ENCODE measurements at places on chromosomes 1 and 21.

DNA sequence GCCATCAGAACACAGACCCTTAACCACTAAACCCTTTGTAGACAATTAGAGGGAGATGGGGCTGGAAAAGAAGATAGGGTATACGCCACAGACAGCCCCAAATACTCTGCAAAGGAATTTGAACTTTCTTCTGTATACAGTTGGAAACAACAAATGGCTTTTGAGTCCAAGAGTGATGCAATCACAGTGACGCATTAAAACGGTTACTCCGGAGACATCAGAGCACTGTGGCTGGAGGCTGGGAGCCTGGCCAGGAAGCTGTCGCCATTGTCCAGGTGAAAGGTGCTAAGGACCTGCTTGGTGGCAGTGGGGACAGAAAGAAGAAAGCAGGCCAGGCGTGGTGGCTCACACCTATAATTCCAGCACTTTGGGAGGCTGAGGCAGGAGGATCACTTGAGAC, 4.2 kb downstream of the FLAD1 start:
- DNase-seq: no peak

DNA sequence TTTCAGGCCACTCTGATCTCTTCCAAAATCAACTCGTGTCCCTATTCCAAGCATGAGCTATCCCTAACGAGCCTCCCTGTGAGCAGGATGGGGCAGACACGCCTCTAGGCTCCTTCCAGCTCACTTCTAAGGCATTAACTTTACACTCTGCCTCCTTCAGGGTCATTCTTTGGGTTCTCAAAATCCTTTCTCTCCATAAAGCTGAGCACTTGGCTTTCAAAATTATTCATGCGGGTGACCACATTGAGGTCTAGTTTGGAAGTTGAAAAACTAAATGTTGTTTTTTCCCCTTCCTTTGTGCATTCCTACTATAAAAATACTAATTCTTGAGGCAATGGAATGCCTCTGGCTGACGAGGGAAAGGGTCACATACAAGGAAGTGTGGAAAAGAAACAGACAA, 33.5 kb upstream of the BMP8B start:
- no peak for DNase-seq

DNA sequence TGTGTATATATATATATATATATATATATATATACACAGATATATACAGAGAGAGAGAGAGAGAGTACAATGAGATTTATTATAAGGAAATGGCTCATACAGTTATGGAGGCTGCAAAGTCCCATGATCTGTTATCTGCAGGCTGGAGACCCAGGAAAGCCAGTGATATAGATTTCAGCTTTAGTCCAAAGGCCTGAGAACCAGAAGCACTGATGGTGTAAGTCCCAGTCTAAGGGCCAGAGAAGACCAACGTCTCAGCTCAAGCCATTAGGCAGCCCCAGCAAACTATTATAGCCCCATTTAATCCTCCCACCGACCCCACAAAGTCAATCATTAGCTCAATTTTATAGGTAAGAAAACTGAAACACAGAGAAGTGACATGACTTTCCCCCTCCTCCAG, 35.0 kb upstream of the HPDL start:
- DNase-seq: no peak

DNA sequence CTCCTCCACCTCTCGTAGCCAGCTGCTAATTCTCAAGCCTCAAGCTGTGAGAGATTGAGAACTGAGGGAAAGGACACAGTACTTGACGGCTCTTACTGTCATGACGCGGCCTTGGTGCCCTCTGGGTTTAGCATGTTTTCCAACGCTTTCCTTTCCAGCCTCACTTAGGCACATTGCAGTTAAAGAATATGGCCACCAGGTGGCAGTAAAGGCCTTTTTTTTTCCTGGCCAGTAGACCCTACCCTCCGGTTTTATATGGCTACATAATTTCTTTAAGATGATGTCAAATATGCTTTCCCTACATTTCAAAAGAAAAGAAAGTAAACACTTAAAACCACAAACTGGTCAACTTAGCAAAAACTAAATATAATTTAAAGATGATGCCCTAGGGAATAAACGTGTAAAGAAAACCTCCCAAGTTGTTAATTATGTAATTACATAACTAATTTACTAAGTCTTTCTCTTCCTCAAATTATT, 56.8 kb upstream of the PRDX6 start:
- peak; percentile 43 for DNase-seq

GRCh38 chr1:87790756-87791155, 462.1 kb downstream of the LMO4 start:
- no peak for DNase-seq

GRCh38 chr21:21898801-21899200, 900.6 kb downstream of the NCAM2 start:
- DNase-seq: no peak

DNA sequence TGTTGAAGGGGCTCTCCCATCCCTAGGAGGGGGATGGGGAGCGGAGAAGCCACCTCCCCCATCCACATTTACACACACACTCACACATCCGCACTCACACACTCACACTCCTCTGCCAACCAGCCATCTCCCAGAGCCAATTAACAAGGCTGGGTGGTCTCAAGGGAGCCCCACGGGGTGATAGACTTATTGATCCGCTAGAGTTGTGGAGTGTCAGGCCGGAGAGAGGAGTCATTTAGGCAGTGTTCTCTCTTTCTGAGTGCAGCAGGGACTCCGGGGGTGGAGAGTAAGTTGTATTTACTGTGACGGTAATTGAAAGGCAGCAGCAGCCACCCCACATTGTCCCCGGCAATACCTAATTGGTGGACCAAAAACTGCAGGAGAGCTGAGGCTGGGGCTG, 61.6 kb downstream of the KLHDC7A start:
- DNase-seq: no peak

DNA sequence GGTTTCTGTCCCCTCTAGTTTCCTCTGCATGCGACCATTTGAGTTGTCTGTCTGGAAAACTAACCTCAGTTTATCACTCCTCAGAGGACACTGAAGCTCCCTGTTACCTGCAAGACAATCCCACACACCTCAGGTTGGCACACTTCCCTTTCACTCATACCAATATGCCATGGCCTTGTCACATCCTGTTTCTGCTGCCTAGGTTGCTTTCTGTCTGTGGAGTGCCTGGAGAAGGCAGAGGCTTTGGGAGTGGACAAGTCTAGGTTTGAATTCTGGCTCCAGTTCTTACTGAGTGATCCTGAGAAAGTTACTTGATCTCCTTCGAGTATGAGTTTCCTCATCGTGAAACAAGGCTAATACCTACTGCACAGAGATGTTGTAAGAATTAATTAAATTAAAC, 171.5 kb upstream of the CACYBP start:
- DNase-seq: no peak

DNA sequence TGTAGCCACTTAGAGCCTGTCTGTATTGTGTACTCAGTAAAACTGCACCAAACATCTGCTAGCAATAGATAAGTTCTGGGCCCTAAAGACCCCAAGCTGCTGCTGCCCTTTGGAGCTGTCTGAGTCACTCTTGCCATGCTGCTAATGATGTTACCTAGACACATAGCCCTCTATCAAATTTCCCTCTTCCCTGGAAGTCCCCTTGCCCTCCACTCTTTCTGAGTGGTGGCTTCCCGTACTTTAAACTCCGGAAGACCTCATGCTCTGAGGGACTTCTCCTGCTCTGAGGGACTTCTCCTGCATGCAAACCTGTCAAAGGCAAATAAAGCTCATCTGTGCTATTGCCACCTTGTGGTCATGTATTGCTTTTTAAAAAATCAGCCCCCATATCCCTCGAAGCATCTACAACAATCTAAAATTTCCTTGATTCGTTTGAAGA, 34.0 kb downstream of the FH start:
- DNase-seq: no peak

DNA sequence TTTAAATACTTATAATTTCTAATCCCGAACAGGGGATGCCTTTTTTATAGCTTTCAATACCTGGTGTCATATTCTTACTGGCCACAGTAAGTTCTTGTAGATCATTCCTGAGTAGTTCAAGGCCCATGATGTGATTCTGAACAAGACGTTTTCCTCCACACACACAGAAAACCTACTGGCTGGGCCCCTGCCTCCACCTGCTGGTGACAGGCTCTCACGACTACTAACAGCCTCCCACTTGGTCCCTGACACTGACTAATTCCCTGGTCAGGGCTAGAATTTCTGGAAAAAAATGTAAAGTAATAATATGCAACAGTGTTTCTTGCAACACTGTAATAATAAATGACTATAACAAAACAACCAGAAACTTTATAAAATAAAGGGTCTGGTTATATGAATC, 50.4 kb upstream of the RIPK4 start:
- DNase-seq: peak; percentile 17

DNA sequence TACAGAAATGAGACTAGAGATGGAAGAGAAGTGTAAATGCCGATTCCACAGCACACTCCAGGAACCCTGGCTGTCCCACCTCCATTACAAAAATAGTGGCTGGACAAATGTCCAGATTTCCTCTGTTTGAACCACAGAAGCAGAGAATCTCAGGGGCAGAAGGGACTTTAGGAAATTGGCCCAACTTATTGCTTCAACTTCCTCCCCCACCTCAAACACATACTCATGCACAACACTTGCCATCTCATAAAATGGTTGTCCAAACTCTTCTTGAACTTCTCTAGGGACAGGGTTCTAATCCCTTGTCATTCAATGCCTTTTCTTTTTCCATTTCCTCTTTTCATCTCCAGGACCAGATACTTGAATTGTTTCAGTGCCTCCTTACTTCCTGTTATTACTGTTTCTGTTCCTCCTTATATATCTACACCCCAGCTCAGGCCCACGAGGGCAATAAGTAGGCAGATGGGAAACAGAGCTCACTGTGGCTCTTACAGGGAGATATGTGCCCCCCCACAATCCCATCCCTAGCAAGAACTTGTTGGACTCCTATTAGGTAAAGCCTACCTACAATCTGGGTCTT, 8.5 kb upstream of the B4GALT3 start:
- no peak for DNase-seq

- no peak for DNase-seq
Observed at GRCh38 chr1:203215573-203215972, 13.9 kb downstream of the CHIT1 start.

DNA sequence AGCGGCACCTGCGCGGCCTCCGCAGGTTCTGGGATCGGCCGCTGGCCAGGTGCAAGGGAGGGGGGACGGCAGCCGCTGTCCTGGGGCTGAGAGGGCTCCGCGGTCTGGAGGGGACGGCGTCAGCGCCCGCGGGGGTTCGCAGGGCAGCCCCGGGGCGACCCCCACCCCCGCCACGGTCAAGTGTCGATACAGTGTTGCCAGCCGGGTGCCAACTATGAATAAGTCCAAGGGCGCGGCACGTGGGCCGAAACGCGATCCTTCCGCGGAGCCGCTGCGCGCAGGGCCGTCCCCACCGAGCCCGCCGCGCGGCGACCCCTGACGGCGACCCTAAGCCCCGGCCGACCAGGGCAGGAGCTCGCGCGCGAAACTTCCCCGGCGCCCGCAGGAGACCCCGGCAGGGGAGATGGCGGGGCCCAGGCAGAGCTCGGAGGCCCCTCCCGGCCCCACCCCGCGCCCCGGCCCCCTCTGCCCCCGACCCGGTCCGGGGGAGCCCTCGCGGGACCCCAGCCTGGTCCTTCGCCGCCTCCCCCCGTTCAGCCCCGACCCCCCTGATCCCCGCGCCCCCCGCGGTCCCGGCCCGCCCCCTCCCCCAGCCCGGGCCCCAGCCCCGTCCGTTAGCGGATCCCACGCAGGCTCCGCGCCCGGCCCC, 586 bp upstream of the AGPAT3 start:
- DNase-seq: peak; percentile 26

DNA sequence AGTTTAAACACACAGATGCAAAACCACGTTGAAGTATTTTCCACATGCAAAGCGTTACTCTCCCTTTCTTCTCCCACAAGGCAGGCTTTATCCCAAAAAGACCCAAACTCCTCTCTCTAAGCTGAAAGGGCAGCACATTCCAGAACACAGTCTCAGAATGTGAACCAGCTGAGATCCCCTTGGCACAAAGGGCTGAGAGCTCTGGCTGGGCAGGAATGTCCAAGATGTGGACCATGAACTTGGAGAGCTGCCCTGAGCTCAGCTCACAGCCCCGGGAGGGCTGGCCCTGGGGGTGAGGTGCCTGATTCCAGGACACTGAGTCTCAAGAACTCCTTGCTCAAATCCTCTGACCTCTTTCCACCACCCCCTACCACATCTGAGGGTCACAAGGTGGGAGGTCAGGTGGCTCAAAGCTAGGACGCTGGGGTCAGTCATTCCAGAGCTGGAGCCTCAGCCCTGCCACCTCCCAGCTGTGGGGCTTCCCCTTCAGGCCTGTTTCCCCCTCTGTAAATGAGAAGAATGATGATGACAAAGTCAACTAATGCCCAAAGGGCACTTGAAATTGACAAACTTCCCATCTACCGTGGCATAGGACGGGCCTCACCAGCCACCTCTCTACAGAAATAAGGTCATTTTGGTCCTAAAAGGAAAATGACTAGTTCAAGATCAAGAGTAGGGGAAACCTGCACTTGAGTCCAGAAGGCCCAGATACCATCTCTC, 11.5 kb downstream of the ALDH4A1 start:
- DNase-seq: no peak

- DNase-seq: no peak
Observed at GRCh38 chr1:223547316-223548114, 118.0 kb downstream of the CAPN8 start.

GRCh38 chr1:92117526-92117925, 37.4 kb downstream of the BTBD8 start:
- no peak for DNase-seq

- no peak for DNase-seq
Observed at GRCh38 chr1:90357995-90358394, 359.1 kb downstream of the BARHL2 start.

- no peak for DNase-seq
Observed at GRCh38 chr1:228765168-228765946, 30.1 kb downstream of the RHOU start.

- DNase-seq: peak; percentile 52
Observed at GRCh38 chr1:76303340-76303717, 228.8 kb downstream of the ST6GALNAC3 start.

DNA sequence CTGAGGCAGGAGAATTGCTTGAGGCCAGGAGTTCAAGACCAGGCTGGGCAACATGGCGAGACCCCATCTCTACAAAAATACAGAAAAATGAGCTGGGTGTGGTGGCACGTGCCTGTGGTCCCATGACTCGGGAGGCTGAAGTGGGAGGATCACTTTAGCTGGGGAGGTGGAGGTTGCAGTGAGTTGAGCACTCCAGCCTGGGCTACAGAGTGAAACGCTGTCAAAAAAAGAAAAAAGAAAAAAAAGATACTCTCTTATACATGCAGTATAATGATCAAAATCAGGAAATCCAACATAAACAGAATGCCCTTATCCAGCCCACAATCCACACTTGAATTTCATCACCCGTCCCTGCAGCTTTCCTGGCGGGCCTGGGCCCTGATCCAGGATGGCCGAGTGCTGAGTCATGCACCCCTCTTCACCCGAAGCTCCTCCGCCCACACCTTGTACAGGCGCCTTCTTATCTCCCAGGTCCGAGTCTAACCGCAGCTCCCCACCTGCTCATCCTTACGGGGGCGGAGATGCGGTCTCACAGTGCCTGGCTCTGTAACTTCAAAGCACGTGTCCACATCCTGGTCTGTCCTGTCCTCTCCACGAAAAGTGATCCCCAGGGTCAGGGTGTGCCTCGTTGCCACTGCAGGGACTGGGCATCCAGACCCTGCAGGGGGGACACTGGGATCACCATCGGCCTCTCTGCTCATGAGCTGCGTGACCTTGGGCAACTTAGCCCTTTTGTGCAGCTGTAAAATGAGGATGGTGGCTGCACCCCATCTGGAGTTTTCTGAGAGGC, 120.2 kb upstream of the SLC45A1 start:
- DNase-seq: no peak

Measured in NCI-H1105 (cell line).